ENCODE measurements at places on chromosomes 2 and 18. TPM values are rescaled to one million over a fixed set of nuclear protein-coding genes. Genes with fewer than 3 reads are reported as not detected.

CNOT9 gene
- total RNA-seq = 100 TPM

SNORC gene
- total RNA-seq = 0.24 TPM

- no peak for DNase-seq
These were observed 71.4 kb upstream of the TANK start for GRCh38 chr2:161088658-161089350.

DNA sequence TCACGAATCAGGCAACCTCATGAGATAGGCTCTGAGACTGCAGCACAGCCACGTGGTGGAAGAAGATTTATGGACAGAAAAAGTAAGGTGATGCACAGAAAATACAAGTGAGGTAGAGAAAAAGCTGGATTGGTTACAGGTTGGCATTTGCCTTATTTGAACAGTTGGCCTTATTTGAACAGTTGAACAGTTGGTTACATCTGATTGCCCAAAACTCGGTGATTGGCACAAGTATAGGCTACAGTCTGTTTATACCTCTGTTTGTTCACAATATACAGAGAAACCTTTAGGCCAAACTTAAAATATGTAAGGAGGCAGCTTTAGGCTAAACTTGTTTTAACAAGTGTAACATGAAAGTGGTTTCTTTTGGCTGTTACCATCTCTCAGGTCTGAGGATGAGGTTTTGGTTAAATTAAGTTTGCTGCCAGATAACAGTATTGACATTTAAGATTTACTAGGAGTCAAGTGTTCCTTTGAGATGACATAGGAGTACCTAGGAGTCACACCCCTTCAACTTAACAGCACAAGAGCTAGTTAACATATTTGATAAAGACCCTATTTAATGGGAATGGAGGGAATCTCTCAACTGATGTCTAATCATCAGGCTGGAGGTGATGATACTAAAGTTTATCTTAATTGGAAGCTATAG, 16.5 kb upstream of the GPR155 start:
- DNase-seq = no peak

CD28 gene
- not detected for total RNA-seq

DNA sequence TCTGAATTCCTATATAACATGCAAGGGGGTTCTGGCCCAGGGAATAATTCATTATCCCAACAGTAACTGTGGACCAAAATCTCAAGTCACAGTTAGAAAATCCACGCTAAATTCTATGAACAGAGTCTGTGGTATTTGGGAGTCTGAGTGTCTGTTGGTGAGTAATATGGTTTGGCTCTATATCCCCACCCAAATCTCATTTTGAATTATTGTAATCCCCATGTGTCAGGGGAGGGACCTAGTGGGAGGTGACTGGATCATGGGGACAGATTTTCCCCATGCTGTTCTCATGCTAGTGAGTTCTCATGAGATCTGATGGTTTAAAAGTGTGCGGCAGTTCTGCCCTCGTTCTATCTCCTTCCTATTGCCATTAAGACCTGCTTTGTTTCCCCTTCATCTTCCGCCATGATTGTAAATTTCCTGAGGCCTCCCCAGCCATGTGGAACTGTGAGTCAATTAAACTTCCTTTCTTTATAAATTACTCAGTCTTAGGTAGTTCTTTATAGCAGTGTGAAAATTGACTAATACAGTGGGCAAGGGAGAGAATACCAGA, 68.3 kb downstream of the NBAS start:
- no peak for DNase-seq

LDLRAD4 gene
- total RNA-seq = 0.24 TPM

DLX2 gene
- 0.72 TPM for total RNA-seq

DNA sequence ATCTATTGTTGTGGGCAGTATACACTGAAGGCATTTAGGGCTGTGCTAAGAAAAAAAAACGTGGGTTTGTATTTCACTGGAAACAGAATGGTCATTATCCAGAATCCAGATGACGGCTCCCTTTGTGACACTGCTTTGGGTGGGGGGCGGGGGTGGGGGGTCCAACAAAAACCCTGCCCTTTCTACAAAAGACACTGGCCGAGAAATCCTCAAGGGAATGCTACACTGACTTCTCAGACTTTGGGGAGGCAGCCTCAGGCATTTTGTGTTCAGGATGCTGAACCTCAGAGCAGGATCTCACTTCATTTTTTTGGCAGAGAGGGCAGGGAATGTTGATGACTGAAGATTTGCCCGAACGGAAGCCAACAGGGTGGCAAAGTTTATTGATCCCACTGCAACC, 417.1 kb downstream of the HRH4 start:
- peak; percentile 15 for DNase-seq

DNA sequence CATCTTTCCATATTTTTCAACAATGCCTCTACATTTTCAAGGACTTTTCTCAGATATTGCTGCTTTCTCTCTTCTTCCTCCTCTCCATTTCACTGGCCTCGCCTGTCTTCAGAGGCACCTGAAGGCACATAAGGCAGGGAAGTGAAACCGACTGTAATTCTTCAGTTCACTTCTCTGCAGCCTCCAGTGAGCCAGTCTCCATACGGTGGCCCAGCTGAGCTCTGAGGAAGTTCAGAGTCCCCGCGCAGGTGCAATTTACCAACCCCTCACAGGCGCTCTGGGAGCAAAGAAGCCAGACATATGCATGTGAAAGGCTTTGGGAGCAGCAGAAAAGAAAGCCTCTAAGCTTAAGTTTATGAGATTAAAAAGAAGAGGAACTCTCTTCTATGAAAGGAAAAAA, 12.4 kb downstream of the KLHL14 start:
- no peak for DNase-seq

GRCh38 chr2:101147971-101148370, 3.2 kb downstream of the TBC1D8 start:
- no peak for DNase-seq

DNA sequence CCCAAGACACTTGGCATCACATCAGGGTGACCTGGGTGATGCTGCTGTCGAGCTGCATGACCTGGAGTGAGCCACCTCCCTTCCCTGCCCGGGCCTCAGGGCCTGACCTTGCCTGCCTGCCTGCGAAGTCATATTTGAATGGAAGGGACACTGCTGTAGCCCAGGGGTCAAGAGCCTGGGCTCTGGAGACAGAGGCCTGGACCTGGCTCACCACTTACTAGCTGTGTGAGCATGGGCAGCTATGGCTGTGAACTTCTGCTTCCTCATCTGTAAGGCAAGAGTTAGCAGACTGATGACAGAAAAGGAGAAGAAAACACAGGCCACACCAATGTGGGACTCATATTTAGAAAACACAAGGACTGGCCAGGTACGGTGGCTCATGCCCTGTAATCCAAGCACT, 118.7 kb downstream of the ZFP36L2 start:
- no peak for DNase-seq

DNA sequence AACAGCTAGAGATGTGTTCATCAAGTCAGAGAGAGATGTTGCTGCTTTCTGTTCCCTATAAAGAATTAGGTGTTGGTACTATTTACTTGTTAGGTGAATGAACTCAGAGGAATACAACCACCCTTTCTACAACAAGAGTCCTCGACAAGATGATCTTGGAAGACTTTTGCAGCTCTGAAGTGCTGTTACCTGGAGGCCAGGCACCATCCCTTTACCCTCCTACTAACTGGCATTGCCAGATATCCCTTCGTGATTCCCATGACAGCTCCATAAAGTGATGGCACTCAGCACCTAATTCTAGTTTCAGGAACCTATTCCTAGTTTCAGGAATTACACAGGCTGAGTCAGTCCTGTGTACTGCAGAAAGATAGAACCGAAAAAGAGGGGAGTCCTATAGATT, 9.9 kb downstream of the ARPC2 start:
- no peak for DNase-seq

LOXHD1 gene
- total RNA-seq = not detected

FEV gene
- not detected for total RNA-seq

DNA sequence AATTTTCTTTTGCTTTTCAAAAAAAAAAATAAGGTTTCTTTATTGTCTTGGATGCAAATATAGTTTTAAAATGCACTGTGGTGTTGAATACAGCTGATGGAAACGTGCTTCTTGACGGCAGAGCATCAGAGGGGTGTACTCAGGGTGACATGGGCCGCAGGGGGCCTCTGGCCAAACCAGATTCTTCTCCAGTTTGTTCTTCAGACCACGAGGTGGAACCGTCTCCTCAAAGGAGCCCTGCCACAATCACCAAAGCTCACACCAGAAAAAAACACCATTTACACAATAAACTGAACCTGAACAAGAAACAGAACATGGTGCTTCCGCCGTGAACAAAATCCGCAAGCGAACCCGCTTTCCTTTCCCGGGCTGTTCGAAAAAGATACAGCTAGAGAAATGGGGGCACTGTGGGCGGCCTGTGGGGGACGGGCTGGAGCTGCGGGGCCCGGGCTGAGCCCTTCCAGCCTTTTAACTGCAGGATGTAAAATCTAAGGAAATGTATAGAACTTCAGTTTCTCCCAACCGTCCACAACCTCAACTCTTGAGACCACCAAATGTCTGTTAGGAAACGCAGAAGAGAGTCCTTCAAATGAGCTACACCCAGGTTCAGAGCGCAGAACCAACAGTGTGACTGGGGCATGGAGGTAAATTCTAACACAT, 34.5 kb downstream of the PSMG2 start:
- DNase-seq = no peak

DNA sequence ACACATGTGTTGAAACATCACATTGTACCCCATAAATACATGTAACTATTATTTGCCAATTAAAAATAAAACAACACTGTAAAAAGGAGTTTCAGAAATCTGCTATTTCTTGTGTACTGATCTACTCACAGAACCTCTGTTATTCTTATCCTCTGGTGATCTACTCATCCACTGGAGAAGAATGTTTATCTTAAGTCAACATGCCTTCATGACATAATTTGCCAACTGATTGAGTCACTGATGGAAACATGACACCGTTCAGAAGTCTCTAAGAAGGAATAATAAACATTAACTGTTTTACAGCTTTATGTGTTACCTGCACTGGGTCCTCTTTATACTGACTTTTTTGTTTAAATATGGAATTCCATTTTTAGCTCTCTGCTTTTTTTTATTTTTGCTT, 555.2 kb downstream of the DCDC2C start:
- no peak for DNase-seq

DNA sequence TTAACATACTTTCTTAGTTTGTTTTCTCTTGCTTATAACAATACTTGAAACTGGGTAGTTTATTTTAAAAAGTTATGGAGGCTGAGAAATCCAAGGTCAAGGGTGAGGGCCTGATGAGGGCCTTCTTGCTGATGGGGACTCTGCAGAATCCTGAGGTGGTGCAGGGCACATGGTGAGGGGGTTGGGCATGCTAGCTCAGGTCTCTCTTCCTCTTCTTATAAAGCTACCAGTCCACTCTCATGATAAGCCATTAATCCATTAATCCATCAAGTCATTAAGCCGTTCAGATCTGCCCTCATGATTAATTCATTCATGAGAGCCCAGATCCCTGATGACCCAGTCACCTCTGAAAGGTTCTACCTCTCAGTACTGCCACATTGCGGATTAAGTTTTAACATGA, 21.4 kb downstream of the ALMS1 start:
- no peak for DNase-seq

TCF4 gene
- total RNA-seq = 89.8 TPM

- DNase-seq = no peak
These were observed 66.0 kb downstream of the ST3GAL5 start for GRCh38 chr2:85822766-85823165.

DNA sequence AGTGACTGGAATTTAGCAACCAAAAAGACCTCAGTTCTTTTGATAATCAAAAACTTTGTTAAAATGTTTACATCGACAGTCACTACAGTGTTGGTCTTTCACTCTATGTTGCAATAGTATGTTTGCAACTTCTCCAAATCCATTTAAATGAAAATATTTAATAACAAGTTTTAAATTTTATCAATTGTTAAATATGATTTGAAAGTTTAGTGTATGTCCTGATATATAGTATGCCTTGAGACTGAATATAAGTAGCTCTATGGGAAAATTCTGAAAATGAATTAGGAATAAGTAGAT, 109.9 kb downstream of the ANKRD44 start:
- DNase-seq = no peak

ZEB2 gene
- total RNA-seq = 32.3 TPM
